A549 treated with Mapracorat at 1 μM for 4 hours (cell line): ENCODE measurements at places on chromosomes 4 and X. TPM values are rescaled to one million over a fixed set of nuclear protein-coding genes. Genes with fewer than 3 reads are reported as not detected.

Gene CSAG2
- not detected in 5 replicates for total RNA-seq

Gene KCTD8
- total RNA-seq = not detected in 5 replicates

Gene S100P
- total RNA-seq = 54.2 to 116 TPM (median 104 TPM) in 5 replicates

Gene PABPC5
- 0.08 TPM in 1 of 5 replicates, not detected in the others for total RNA-seq

Gene SHROOM4
- total RNA-seq = not detected in 5 replicates

Gene USP26
- total RNA-seq = not detected in 5 replicates

Gene EFHC2
- 0.16 to 0.26 TPM (median 0.21 TPM) in 5 replicates for total RNA-seq

Gene PABPC1L2B
- not detected in 5 replicates for total RNA-seq

Gene KLF8
- 0.12 TPM in 1 of 5 replicates, not detected in the others for total RNA-seq

Gene SERPINA7
- total RNA-seq = not detected in 5 replicates

Gene CXCL1
- total RNA-seq = 6.0 to 8.7 TPM (median 7.9 TPM) in 5 replicates

Gene TLR1
- 0.13 to 0.30 TPM (median 0.23 TPM) in 5 replicates for total RNA-seq

Gene TBX22
- total RNA-seq = not detected in 5 replicates

Gene SPANXB1
- 1.3 to 3.9 TPM (median 2.5 TPM) in 5 replicates for total RNA-seq

Gene PRMT9
- 2.2 to 3.3 TPM (median 3.0 TPM) in 5 replicates for total RNA-seq

Gene LIMCH1
- 34.0 to 51.3 TPM (median 46.4 TPM) in 5 replicates for total RNA-seq

Gene AWAT2
- total RNA-seq = not detected in 5 replicates

Gene RTL9
- 0.09 to 0.13 TPM (median 0.11 TPM) in 5 replicates for total RNA-seq

Gene TMSB15A
- 0.60 to 1.2 TPM (median 0.89 TPM) in 5 replicates for total RNA-seq

Gene ADAM29
- not detected in 5 replicates for total RNA-seq

Gene TAF7L
- total RNA-seq = 0.05 to 0.20 TPM (median 0.13 TPM) in 5 replicates

Gene HAND2
- 0.41 to 0.65 TPM (median 0.63 TPM) in 5 replicates for total RNA-seq

Gene COPS4
- total RNA-seq = 23.8 to 36.5 TPM (median 24.8 TPM) in 5 replicates

Gene ARHGEF9
- 4.1 to 6.1 TPM (median 5.4 TPM) in 5 replicates for total RNA-seq

Gene CNKSR2
- 1.8 to 3.0 TPM (median 2.3 TPM) in 5 replicates for total RNA-seq

Gene FGF13
- total RNA-seq = 0.13 TPM in 1 of 5 replicates, not detected in the others

Gene LONRF3
- 2.5 to 3.9 TPM (median 3.3 TPM) in 5 replicates for total RNA-seq

Gene DGKK
- total RNA-seq = not detected in 5 replicates

Gene IQCM
- not detected in 5 replicates for total RNA-seq
